Cerebellar cortex (tissue), 1 donor: ENCODE measurements at places on chromosomes 12 and 14.

- DNase-seq, result peak; percentile 79
These were observed 104.8 kb downstream of the DPF3 start for GRCh38 chr14:72788972-72789728.

GRCh38 chr14:105495990-105496830, 5.2 kb downstream of the TEDC1 start:
- no peak for DNase-seq

GRCh38 chr14:106518054-106518943, 991.9 kb downstream of the TMEM121 start:
- no peak for DNase-seq

DNA sequence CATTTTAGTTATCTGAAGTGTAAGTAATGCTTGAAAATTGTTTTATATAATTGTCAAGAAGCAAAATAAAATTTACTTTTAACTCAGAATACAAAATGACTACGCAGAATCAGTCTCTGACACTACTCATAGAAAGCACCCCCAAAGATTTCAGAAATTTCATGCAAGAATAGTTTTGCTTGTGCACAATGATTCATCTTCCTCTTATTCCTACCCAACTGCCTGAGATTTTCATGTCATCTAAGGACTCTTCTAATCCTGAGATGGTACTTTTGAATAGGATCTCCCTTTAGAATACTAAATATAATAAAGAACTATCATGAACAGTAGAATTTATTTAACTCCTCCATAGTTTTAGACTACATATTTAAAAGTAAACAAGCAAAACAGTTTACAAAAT, 485.3 kb upstream of the MGAT4C start:
- no peak for DNase-seq

DNA sequence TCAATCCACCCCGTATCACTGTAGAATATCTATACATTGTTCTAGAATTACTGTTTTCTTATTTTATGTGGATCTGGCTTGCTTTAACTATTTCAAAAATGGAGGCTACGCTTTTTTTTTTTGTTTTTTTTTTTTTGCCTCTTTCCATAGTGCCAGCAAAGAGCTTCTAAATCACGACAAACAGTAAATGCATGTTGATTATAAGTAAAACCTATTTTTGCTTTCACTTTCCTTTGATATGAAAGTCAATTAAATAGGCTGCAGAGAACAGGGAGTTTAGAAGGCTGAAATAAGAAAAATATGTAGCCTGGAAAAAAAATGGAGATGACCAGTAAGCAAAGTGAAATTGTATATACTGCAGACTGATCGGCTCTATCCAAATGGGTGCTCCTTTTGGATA, 112.3 kb upstream of the AMIGO2 start:
- no peak for DNase-seq

DNA sequence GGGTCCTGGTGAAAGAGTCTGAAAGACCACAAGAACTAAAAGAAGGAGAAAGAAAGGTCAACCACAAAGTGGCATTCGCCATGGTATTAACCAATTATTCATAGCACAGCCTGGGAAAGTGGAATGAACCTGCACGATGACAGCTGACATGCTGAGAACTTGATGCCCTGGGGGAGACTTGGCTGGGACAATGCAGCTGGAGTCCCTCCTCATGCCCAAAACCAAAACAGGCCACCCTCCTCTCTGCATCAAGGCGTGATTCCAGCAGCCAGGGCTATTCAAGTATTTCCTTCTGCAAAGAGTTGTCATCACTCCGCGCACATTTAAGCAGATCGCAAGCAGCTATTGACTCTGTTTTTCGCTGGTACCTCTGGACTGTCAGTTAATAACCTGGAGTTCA, 167.1 kb upstream of the NOS1 start:
- DNase-seq, result no peak

- DNase-seq, result no peak
These were observed 2.6 kb downstream of the HOXC13 start for GRCh38 chr12:53941187-53941586.

DNA sequence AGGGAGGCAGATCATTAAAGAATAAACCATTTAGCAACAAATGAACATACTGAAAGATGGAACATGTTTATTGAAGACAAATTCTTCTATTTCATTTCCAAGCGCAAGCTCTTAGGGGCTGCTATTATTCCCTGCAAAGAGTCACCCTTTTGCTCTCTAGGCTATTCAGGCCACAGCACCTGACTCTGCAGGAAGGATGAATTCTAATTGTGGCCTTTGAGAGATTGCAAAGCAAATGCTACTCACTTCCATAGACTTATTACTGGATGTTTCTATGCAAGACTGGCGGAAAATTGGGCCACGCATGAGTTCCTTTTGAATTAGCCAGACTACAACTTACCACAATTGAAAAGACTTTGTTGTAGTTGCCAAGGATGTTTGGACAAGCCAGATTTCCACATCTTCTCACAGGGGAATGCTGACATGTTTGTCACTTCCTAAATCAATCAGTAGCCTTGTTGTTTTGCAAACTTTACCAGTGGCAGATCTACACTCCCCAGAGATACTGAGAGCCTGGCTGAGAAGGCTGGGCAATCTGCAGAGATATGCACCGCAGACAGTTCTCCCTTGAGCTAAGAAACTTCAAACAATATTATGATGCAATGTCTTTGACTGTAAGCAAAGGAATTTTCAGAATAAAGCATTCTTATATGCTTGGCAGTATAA, 334.3 kb upstream of the SYT1 start:
- DNase-seq, result peak; percentile 20

DNA sequence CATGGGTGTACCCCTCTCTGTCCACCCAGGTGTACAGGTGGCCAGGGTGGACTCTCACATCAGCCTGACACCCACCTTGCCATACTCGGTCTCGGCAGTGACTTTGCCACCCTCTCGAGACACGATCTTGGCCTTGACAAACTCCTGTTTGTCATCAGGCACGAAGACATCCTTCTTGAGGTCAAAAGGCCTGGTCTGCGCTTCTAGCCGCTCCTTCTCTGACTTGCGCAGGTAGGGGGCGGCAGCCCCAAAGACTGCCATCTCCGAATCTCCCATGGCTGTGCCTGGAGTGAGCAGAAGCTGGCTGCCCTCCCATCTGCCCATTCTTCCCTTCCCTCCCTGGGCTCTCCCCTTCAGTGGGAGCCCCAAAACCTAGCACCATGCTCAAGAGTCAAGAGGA, 2.0 kb downstream of the MYH7 start:
- no peak for DNase-seq

- peak; percentile 99 for DNase-seq
These were observed 337.8 kb upstream of the DIO2 start for GRCh38 chr14:80549141-80549540.

DNA sequence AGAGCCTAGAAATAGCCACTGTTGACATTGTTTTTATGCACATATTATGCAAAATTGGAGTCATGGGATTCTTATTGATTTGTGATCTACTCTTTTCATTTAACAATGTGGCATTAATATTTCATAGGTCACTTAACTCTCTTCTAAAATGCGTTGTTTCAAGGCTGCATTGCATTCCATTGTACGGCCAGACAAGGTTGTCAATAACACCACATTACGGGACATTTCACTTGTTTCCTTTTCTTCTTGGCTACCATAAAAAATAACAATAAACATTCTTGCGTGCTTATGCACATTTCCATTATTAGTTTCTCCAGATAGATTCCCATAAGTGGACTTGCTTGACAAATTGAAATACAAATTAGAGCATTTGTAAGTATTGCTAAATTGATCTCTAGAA, 120.8 kb upstream of the TMCC3 start:
- no peak for DNase-seq

GRCh38 chr14:24167469-24168114, 4.3 kb upstream of the REC8 start:
- no peak for DNase-seq

DNA sequence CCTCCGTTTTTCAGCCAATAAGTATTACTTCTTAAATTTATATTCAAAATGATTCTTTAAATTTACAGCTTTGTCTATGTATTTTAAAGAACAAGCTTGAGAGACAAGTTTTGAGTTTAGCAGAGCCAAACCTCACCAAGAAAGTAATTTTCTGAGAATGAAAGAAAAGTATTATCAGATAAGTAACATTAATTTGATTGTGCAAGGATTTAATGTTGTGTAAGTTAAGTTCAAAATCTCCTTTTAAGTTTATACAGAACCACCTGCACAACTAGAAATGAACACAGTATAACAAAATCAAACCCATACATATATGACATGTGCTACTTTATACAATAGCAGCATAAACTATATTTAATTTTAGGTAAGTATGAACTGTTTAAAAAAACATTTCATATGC, 63.5 kb downstream of the SYT10 start:
- no peak for DNase-seq

DNA sequence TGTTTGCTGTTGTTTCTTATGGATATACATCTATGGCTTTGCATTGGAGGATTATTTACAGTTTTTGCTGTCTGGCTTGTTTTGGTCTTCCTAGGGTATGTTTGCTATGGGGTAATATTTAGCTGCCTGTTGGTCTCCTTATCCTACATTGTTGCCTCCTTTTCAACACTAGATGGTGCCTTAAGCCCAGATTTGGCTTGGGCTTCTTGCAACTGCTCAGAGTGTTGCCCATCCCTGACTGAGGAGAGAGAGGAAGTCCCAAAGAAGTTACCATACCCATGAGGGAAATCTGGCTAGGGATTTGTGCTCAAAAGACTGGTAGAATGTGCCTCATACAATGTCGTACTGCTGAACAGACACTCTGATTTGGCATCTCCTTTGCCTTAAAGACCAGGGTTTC, 94.6 kb upstream of the MUCL1 start:
- peak; percentile 32 for DNase-seq

- peak; percentile 83 for DNase-seq
These were observed 1.0 kb downstream of the ITFG2 start for GRCh38 chr12:2813214-2814185.

GRCh38 chr14:55698051-55698450, 118.0 kb downstream of the KTN1 start:
- no peak for DNase-seq

- no peak for DNase-seq
These were observed 18.8 kb upstream of the KRT78 start for GRCh38 chr12:52867642-52868041.
